ENCODE measurements at places on chromosomes 1 and 21.

- no peak for DNase-seq
Measured at GRCh38 chr21:33111577-33111976, 41.6 kb downstream of the OLIG1 start.

DNA sequence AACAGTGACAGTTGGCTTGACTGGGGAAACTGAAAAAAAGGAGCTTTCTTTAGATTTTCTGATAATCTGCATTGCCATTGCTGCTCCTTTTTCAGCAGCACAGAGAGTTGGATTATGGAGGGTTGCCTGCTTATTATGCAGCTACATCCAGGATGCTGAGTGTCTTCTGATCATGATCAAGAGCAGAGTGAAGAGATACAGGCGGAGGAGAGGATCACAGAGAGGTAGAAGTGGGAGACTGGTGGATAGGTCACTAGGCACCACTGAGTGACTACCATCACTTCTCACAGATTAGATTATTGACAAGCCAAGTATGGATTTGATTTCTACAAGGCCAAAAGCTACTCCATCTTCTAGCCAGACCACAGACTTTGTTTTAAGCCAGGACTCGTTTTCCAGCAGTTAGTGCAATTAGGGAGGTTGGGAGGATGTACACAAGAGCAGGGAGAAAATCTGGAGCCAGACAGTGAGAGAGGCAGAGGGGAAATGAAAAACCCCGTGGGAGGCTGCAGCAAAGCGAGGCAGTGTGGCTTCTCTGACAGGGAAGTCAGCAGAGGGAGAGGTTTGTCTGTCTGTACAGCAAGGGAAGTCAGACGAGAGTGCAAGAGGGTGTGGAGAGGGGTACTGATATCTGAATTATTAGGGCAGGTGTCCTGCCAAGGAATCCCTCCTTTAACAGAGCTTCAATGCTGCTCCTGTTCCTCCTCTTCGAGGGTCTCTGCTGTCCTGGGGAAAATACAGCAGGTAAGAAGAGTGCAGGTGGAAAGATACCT lies at the start of gene CD1E:
CD1E (plus strand) TSS at position 592 of the 773 bp plus-strand sequence; CDS start at position 687, 95 bp downstream.
- DNase-seq = no peak

DNA sequence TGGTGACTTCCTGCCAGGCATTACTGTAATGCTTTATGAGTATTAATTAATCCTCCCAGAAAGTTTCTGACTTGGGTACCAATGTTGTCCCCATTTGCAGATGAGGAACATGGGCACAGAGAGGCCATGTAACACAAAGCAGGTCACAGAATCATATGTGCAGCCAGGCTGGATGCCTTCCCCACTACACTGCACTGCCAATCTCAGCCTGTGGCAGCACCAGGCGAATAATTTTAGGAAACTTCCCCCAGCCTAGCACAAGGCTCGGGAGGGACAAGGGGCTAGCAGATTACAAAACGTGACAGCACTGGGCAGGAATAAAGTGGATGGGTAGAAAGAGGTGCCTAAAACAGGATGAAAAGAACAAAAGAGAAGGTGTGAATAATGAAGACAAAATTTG lies 331.7 kb upstream of the PROX1 start:
- no peak for DNase-seq

DNA sequence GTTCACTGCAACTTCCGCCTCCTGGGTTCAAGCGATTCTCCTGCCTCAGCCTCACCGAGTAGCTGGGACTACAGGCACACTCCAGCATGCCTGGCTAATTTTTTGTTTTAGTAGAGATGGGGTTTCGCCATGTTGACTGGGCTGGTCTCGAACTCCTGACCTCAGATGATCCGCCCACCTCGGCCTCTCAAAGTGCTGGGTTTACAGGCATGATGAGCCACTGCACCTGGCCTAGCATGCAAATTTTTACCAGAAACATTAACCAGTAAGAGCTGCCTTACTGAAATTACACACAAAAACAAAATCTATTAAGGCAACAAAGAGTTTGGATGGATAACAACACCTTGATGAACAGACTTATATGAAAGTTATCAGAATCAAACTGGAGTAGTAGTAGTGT lies 12.1 kb downstream of the ZZZ3 start:
- no peak for DNase-seq

GRCh38 chr1:85708829-85709227 lies 595 bp upstream of the ZNHIT6 start:
- no peak for DNase-seq

DNA sequence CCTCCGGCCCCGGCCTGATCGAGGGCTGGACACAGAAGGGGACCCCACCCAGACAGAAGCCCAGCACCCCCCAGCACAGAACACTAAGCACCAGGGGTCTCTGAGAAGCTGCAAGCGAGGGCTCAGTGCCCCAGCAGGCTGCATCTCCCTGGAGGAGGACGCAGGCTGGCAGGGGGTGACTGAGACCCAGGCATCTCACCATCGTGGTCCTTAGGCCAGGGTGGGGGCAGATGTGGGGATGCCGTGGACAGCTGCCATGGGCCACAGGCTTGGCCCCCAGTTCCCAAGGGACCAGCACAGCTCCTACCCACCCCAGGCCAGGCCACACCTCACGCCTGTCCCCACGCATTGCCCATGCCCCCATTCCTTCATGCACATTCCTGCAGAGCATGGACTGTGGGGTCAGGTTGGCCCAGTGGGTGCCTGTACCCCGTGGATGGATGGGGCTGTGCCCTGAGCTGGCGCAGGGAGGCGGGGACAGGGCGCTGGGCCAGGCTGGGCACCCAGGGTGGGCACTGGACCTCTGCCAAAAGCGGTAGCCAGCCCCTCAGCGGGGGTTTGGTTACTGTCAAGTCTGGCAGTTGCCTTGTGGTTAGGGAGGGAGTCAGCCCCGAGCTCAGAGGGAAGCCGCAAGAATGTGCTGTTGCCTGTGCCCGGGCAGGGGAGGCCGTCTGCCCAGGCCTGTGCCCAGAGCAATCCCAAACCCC lies 61.5 kb downstream of the ARHGEF16 start:
- DNase-seq = no peak

GRCh38 chr1:182015360-182015759 lies 46.2 kb downstream of the ZNF648 start:
- DNase-seq = no peak

DNA sequence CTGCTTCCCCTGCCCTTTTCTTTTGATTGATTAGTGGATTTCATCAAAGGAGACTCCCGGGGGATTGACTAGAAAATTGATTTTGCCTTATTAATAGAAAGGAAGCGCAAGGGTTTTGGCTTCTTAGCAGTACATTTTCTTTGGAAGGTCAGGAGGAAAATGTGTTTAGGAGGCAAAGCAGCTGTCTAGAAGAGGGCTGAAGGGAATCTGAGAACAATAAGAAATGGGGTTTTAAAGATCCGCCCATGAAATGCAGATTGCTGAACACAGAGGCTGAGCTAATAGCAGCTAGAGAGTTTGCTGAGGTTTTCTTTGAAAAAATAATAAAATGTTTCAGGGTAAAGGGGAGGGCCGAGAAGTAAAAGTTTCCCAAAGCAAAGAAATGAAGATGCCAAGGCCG lies 4.9 kb downstream of the SERTAD4 start:
- DNase-seq = no peak

- DNase-seq = no peak
Measured at GRCh38 chr1:163046071-163046470, 23.1 kb upstream of the RGS4 start.

GRCh38 chr1:102655034-102655433 lies 453.3 kb downstream of the COL11A1 start:
- DNase-seq = no peak

GRCh38 chr1:233477359-233477758 lies 136.5 kb upstream of the KCNK1 start:
- no peak for DNase-seq

DNA sequence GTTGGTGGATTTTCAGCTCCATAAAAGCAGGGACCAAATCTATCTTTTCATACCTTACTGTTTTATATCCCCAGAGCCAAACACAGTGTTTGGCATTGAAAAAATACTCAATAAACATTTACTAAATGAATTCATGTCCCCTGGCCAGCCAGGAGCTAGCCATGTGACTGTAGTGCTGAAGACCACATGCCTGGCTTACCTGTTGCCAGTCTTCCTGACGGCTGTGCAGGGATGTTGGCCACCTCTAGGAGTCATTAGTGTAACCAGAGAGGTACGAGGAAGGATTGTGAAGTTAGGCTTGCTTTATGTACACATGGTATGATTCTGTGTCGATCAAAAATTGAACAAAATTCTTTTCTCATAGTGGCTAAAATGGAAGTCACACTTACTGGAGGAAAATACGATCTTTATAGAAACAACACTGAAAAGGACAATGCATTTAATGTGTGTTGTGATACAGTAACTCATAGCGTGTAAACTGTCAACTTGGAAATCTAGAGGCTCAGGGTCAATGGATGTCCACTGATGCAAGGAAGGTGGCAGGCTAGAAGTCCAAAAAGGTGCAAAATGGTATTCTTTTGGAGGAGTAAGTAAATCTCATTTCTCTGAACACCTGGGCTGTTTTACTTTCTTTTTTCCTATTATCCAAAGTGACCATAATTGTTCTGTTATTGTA lies 60.9 kb downstream of the FGGY start:
- no peak for DNase-seq

- no peak for DNase-seq
Measured at GRCh38 chr21:41682719-41683179, 84.1 kb downstream of the RIPK4 start.

GRCh38 chr1:202516434-202516877 lies 168.0 kb downstream of the PPP1R12B start:
- DNase-seq = no peak

DNA sequence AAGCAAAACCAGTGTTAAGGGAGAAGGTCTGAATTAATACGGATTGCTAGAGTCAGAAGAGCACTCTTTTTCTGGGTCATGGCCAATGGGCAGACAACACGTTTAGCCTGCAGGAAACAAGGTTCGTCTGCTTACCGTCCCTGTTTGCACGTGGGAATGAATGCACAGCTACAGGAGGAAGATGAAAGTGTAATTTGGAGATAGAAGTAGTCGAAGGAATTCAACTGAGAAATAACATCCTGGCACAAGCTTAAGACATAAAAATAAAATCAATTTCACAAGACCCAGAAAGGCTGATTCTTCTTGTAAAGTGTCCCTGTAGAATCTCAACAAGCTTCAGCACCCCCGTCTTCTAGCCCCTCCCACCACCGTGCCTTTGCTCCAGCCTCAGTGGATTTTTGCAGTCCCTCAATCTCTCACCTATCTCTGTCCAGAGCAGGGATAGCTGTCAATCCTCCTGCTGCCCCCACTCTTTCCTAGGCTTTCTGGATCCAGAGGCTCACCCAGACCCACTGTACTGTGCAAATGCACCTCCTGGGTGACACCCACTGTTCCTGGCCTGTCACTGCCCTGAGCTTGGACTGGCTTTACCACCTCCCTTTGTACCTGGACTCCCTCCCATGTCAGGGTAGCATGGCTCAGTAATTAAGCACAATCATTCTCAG lies 60.6 kb downstream of the C1orf94 start:
- no peak for DNase-seq

- no peak for DNase-seq
Measured at GRCh38 chr1:2875707-2876561, 74.4 kb upstream of the TTC34 start.

GRCh38 chr1:189220750-189221149 lies 1256.9 kb downstream of the BRINP3 start:
- DNase-seq = no peak

DNA sequence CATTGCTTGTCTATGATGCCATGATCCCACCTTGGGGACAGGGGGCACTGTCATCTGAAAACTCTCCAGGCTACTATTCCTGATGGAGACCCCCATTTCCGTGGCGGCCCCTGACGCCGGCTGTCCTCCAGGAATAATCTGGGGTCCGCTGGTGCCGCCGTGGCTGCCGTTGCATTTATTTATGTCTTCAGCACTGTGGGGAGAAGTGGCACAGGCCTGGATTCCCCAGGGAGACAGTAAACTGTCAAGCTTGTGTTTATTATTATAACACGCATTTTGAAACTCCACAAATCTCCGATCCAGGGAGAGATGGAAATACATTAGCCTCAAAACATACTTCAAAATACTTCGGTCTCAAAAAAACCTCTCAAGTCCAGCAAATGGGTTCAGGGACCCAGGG lies 126.9 kb upstream of the C1orf174 start:
- no peak for DNase-seq

GRCh38 chr1:22804969-22805671 lies 94.5 kb downstream of the EPHB2 start:
- no peak for DNase-seq

DNA sequence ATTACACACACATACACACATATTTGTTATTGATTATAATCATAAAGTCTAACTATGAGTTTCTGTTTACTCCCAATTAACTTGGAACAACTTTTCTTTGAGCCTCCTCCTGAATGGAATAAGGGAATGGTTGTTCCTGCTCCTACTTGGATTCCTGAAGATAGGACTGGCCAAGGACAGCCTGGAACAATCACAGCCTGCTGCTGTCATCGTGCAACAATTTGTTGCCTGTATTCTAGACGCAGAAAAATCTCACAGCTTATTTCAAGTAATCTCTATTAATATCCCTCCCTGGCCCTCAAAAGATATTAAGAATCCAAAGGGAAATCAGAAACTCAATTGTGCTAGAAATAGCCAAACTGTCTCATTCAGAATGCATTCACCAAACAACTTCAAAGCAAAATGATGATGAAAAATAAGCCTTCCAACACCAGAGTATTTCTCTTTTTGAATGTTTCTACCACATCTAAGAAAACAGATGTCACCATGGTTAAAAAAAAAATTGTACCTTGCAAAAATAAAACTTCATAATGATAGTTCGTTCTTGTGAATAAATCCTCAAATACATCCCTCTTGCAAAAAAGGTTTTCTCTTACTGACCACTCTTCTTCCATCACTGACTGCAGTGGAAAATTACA lies 30.9 kb downstream of the RCAN1 start:
- DNase-seq = no peak

DNA sequence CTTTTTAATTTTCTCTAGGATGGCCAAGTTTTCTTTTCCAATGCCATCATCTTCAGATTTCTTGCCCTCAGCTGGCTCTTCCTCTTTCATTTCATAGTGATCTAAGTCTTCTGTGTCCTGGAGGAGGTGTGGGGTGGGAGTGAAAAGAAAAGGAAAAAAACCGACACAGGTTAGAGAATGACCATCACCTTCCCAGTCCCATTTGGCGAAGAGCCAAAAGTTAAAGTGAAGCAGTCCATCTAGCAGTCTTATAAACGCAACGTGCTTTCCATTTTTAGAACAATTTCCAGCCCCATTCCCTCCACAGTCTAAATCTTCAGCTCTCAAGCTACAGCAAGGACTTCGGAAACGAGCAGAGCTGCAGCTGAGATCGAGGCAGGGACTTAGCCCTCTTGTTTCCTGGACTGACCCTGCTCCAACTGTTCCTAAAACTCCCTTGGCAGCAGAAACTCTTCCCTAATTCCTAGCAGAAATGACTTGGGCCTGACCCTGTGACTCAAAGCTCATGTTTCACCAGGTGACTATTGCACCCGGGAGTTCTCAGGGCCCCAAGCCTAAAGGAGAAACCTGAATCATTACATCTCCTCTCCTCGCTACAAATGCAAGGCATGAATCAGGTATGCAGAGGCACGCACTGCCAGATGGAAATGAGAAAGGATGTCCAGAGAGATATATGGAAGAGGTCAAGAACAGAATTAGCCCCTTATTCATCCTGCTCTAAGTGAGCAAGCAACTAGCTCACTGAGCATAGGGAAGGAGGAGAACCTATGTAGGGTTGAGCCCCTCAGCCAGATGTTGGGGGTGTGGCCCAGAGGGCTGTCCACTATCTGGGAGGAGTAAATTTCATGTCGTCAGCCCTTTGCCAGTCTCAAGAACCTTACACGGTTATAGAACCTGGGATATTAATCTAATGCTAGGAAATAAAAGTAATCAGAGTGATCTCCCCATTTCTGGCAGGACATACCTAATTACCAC lies 5.1 kb downstream of the UBE2Q1 start:
- DNase-seq = no peak
